Aorta (tissue), 5 donors: ENCODE measurements at places on chromosomes 11 and 22. TPM values are rescaled to one million over a fixed set of nuclear protein-coding genes. Genes with fewer than 3 reads are reported as not detected.

DNA sequence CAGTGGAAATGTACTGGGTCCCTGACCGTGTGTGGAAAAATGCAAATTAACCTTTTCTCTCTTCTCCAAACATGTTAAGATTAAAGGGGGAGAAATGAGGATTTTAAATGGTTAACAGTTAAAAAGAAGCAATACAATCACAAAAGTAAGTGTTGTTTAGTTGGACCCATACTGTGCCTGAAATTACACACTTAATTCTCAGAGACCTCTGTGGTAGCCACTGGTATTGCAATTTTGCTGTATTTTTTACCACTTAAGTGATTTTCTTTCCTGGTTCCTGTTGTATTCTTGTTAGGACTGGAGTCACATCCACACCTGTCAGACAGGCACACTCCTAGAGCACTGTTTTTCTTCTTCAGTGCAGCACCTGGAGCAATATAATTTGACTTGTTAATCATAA is 179.6 kb upstream of the PDGFD start:
- H3K27ac ChIP-seq, result no peak overlapping the region
- H3K4me1 ChIP-seq, result no peaks in the 10 kb centered on the region
- H3K27me3 ChIP-seq, result no peaks in the 10 kb centered on the region
- H3K36me3 ChIP-seq, result no peaks in the 10 kb centered on the region
- DNase-seq, result no peak

NAV2 gene
- 5.0 TPM for polyA plus RNA-seq

DNA sequence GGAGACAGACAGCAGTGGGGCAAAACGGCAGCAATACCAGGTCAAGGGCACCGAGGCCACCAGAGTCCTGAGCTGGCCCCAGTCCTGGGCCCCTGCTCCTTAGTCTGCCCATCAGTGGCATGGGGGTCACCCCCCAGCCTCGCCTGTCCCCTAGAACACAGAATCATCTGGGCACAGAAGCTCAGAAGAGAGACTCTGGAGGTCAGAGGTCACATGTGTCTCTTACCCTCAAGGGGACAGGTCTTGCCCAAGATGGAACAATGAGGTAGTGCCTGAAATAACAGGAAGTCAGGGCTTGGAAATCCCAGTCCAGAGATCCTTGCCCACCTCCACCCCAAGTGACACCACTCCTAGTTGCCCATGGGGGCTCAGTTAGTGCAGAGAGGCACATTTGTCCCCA is 20.6 kb downstream of the PDE2A start:
- H3K4me3 ChIP-seq, result no peak overlapping the region
- no peak overlapping the region for H3K27ac ChIP-seq
- DNase-seq, result no peak
- H3K36me3 ChIP-seq, result no peaks in the 10 kb centered on the region

DNA sequence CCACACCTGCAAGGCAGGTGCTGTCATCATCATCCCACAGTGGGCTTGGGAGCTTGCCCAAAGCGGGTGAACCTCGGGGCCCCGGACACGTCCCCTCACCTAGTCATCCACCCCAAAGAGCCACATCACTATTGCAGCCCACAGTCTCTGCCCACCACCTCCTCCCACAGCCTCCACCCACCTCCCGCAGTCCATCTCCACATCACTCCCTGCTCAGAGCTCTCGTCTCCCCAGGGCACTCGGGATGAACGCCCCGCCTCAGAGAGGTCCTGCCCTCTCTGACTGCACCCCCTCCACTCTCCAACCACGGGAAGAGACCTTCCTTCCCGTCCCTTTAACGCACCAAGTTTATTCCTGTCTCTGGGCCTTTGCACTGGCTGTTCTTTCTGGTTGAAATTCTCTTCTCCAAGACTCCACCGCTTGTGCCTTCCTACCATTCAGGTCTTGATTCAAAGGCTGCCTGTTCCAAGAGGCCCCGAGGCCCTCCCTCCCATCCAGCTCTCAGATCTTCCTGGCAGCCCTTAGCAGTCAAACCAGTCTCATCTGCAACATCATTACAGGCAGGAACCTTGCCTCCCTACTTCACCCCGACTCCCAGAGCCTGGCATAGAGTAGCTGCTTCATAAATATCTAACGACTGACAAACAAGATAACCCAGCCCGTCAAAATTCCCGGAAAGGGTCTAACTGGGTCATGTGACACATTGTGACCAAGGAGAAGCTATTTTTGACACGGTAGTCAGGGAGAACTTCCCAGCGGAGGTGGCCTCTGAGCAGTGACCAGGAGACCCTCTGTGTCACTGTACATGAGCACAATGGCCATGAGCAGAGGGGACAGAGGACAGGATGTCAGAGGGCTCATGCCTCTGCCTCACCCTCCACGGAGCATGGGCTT is 11.1 kb downstream of the KCNJ4 start:
- H3K36me3 ChIP-seq, result no peaks in the 10 kb centered on the region
- no peak overlapping the region for H3K4me3 ChIP-seq
- H3K27ac ChIP-seq, result no peak overlapping the region
- H3K27me3 ChIP-seq, result no peaks in the 10 kb centered on the region
- H3K4me1 ChIP-seq, result no peaks in the 10 kb centered on the region

- H3K36me3 ChIP-seq, result no peaks in the 10 kb centered on the region
- H3K4me3 ChIP-seq, result no peak overlapping the region
- no peak for DNase-seq
These were observed 1.2 kb downstream of the CNIH2 start for GRCh38 chr11:66279092-66279734.

DNA sequence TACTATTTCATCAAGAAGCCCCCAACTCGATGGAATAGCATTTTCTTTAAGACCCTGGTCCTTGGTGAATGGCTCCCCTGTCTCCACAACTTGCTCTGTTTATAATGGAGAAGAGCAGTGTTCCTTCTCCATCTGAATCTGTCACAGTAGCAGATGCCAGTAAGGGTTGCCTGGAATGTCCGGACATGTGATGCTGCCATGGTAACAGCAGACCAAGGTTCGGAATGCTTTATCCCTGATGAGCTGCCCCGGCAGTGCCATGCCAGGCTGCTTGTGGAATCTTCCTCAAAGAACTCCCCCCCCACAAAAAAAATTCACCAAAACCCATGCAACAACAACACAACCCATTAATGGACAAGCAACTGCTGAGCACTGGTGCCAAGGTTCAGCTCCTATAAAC is 72.5 kb downstream of the KCNC1 start:
- H3K27ac ChIP-seq, result no peak overlapping the region
- no peaks in the 10 kb centered on the region for H3K4me1 ChIP-seq
- H3K4me3 ChIP-seq, result no peak overlapping the region
- no peak for DNase-seq
- H3K27me3 ChIP-seq, result no peaks in the 10 kb centered on the region

ZNF280B gene
- not detected for polyA plus RNA-seq

DNA sequence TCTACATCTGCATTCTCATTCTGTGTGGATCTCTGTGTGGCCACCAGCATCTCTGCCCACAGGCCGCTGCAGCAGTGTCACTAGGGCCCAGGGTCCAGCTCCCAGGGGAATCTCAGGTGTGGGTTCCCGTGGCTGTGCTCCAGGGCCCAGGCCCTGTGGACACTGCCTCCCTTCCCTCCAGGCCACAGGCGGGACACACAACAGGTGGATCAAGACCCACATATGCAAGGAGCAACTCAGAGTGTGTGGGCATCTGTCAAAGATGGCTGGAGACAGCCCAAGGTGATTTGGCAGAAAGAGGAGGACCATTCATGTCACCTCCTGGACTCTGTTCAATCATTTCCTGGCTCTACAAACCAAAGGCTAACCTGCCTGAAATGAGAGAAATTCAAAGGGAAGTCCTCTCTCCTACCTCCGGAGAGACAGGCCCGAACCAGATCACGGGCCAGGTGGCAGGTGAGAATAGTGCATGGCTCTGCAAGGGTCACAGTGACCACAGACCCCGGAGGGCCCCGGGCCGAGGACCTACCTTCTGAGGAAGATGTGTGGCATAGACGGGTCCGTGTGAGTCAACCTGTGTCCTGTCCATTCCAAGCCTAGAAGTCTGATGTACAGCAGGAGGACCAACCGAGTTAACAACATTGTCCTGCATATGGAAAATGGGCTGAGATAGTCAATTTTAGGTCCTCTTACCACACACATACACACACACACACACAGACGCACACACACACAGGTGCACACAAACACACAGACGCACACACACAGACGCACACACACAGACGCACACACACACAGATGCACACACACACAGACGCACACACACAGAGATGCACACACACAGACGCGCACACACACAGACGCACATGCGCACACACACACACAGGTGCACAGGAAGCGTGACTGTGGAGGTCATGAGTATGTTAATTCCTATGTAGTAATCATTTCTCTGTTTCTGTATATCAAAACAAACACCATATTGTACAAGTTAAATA is 1068.5 kb downstream of the BRD1 start:
- H3K4me3 ChIP-seq, result no peak overlapping the region
- DNase-seq, result no peak
- no peaks in the 10 kb centered on the region for H3K27me3 ChIP-seq
- H3K36me3 ChIP-seq, result no peaks in the 10 kb centered on the region

DNA sequence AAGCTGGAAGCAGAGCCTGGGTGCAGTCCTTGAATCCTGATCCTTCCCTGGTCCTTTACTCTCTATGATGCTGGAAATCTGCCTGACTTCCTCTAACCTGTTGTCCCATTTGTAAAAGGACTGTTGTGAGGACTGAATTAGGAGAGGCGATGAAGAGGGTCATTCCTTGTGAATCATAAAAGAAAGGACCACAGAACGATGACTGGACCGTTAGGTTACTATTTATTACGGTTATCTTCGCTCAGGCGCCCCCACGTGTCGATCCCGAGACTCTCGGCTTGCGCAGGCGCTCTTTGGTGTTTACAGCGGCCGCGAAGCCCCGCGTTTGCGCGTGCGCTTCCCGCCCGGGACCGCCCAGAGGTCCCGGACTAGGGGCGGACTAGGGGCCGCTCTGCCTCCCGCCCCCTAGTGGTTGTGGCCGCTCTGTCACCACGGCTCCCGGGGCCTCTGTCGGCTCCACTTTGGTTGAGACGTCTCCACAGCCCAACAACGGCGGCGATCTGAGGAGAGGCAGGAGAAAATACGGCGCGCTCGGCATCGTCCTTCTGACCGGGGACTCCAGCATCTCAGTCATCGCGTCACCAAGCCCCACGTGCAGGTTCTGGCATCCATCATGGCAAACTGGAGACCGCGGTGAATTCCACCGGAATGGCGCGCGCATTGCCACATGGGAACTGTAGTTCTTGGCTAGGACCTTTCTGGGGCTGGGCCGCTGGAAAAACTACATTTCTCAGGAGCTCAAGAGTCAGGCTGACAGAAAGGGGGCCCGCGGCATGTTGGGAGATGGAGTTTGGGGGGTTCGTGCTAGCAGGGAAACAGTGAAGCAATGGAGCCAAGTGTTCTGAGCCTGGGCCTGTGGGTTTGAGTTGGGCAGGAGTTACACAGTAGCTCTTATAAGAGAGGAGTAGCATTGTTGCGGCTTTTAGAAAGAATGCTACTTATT is at the start of gene STARD10:
STARD10 (minus strand) TSS at position 623 of the 943 bp plus-strand sequence. CDS start 12,866 bp downstream, outside the sequence.
- no peaks in the 10 kb centered on the region for H3K27me3 ChIP-seq
- DNase-seq, result peak; percentile 97
- peak within 1 kb of the TSS; percentile 29 for H3K27ac ChIP-seq

MOV10L1 gene
- 4.2 TPM for polyA plus RNA-seq

OR5P2 gene
- not detected for polyA plus RNA-seq

GRCh38 chr11:125948278-125949051 is 2.6 kb downstream of the VSIG10L2 start:
- no peak overlapping the region for H3K4me3 ChIP-seq
- no peaks in the 10 kb centered on the region for H3K4me1 ChIP-seq
- H3K27me3 ChIP-seq, result no peaks in the 10 kb centered on the region
- no peak overlapping the region for H3K27ac ChIP-seq
- no peak for DNase-seq

GRCh38 chr22:49756676-49757075 is 71.0 kb downstream of the BRD1 start:
- peak; percentile 19 for DNase-seq
- no peaks in the 10 kb centered on the region for H3K36me3 ChIP-seq
- no peaks in the 10 kb centered on the region for H3K4me1 ChIP-seq
- no peak overlapping the region for H3K27ac ChIP-seq

DNA sequence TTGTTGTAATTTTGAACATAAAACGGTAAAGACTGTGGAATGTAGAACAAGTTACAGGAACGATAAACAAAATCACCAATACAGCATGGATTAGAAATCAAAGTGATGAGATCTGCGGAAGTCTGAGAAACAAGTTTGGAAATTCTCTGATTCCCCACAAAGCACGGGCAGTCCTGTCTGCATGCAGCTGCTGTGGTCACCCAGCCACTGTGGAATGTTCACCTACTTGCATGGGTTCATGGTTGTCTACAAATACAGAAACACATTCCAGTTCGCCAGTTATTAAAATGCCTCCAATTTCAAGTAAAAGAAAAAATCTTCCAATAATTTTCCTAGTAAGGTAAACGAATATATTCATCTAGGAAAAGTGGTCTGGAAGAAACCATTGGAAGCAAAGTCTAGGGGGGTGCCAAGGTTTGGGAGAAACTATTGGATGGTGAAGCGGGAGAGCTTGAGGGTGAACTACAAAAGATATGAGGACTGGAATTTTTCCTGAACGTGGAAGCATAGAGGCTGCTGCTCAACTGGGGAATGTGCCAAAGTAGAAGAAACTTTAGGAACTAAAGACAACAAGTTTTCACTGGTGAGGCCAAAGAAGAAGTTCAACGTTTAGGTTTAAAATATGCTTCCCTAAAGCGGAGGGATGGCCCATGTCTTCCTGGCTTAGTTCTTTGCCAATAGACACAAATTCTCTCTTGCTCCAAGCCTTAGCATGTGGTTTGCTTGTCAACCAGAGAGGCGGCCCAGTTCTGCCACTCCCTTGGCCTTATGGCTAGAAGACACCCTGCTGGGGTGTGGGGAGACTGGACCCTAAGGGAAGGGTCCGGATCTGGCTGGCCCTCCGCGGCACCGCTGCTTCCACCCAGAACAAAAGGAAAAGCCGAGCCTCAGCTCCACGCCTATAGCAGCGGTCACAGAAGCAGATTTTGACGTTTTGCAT is 70.2 kb downstream of the CTTN start:
- H3K4me3 ChIP-seq, result no peak overlapping the region
- peak; percentile 57 for DNase-seq
- H3K36me3 ChIP-seq, result no peaks in the 10 kb centered on the region
- no peak overlapping the region for H3K27ac ChIP-seq

DNA sequence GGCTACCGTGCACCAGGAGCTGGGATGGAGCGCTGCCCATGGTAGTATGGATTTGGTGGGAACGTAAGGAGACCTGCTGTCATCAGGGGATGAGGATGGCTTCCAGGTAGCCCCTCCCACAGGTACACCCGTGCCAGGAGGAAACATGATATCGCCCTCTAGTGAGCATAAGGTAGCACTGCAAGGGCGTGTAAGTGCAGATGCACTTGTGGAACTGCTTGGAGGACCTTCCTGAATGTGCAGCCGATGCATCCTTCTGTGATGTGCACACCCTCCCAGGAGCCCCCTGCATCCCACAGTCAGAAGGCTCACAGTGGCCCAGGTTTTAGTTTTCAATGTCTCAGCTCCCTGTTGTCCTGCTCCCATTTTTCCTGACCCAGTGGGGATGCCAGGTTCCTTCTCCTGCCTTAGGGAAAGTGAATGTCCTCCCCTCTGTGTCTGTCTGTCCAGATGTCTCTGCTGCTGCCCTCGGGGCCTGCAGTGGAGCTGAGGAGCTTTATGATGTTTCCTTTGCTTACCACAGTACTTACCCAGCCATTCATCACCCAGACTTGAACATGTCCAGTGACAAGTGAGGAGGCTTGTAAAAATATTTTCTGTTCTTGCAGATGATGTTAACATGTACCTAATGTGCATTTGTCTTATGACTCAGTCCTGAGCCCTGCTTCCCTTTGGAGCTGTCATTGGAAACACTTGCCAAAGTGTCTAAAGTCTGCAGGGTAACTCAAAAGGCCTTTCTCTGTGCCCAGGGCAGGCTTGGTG is 49.2 kb downstream of the DBX1 start:
- DNase-seq, result no peak
- no peak overlapping the region for H3K4me3 ChIP-seq
- H3K27ac ChIP-seq, result peak overlapping the region; percentile 83
- no peaks in the 10 kb centered on the region for H3K27me3 ChIP-seq
- peaks cover 2% of the 10 kb centered on the region for H3K4me1 ChIP-seq

BACE1 gene
- polyA plus RNA-seq, result 20.7 TPM
